Mesothelial cell of epicardium (in vitro differentiated cells): ENCODE measurements at places on chromosomes 2 and 18. TPM values are rescaled to one million over a fixed set of nuclear protein-coding genes. Genes with fewer than 3 reads are reported as not detected.

DNA sequence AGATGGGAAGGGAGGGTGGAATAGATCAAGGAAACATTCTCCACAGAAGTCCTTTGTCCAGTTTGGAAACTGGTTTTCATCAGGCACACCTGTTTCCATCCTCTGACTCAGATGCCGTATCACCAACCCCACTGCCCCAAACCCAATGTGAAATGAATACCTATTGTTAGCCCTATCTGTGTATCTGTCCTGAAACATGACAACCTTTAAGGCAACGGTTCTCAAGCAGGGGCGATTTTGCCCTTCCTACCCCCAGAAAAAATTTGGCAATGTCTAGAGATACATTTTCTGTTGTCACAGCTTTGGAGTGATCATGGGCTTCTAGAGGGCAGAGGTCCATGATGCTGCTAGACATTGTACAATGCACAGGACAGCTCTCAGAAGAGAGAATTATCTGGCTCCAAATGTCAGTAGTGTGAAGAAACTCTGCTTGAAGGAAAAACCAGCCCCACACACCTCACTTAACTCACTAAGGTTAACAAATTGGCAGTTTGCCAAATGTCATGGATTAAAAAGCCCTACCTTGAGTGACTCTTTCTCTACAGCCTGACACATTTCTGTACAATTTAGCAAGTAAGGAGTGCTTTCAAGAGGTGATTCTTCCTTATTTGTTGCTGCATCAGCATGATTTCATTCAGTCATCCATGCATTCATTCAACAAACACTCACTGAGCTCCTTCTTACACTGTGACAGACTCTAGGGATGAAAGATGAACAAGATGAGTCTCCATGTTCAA, 3.4 kb downstream of the SCTR start:
- no peak for DNase-seq

GRCh38 chr2:46493971-46494250, 14.5 kb downstream of the TMEM247 start:
- DNase-seq = no peak

DNA sequence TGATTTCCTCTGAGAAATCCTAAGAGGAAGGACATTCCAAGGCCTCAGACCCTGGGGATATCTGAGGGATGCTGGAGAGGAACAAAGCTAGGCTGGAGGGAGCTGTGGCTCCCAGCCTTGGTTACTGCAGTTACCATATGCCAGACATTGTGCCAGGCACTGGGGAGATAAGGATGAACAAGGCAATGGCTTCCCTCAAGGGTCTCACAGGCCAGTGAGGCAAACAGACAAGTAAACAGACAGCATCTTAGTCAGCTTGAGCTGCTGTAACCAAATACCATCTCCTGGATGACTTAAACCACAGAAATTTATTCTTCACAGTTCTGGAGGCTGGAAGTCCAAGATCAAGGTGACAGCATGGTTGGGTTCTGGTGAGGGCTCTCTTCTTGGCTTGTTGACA, 91.8 kb downstream of the SKA1 start:
- no peak for DNase-seq

DNA sequence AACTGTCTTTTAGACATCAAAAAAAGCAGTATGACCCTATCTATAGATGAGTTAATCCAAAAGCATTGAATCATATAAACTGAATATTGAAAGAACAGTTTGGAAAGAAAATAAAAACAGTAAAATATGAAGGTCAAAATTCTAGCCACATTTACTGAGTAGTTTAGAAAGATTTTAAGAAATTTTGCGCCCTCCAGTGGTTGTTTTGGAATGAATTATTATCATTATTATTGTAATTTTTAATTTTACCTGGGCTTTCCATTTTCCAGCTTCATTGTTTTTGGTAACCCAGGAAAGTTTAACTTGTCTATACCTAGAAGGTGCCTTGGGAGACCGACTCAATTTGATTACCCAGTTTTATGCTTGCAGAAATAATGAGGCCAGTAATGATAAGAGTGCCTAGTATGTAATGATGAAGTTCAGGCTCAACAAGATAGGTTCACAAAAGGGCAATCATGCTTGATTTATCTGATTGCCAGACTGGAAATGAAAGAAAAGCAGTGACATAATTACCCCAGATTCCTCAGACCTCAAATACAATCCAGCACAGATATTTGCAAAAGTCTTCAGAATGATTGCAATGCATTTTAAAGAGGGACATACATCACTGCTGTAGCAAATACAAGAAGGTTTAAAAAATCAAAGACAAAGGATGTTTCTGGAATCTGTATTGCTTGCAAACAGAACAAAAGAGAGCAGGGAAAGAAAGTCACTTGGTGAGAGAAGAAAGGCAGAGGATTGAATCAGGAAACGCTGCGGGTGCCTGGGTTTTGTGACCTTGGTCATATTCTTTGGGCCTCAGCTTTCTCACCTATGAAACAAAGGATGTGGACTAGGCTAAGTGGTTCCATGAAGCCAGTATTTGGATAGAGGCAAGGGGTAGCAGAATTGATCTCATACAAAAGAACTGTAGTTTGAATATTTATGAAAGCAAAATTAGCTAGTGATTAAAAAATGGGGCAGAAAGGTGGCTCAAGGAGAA, 153.8 kb downstream of the MAP2 start:
- no peak for DNase-seq

DNA sequence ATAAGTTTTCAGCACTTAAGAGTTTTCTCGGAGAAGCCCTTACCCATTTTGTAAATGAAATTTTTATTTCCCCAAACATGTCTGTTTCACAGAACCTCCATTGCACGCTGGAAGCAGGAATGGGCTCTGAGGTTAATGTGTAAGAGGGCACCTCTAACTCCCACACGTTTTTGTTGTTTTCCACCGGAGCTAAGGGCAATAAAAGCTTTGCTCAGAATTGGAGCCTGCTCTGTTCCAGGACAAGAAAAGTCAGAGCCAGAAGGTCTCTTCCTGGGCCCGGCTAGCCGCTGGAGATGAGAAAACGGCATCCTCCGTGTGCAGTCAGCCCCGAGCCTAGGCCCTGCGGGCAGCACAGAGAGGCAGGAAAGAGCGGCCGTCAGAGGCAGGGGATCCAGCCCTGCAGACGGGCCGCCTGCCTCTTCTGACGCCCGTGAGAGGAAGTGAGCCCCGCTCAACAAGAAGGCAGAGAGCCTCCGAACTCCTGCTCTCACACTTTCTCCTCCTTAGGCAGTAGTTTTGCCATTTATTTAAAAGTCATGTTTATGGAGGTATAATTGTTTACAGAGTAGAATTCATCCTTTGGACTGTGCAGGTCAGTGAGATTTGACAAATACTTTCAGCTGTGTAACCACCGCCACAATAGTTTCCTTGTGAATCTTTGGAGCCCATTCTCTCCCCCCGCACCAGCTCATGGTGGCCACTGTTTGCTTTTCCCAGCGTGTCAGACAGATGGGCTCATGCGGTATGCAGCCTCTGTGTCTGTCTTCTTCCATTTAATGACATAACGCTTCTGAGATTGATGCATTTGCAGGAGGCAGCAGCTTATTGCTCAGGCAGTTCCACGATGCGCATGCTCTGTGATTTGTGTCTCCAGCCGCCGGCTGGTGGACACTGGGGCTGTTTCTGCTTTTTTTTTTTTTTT, 117.3 kb downstream of the GALR1 start:
- no peak for DNase-seq

The GPR155 gene
- 4.4 to 7.2 TPM (median 4.6 TPM) in 3 replicates for total RNA-seq

The GALNT5 gene
- total RNA-seq = 0.89 to 1.3 TPM (median 1.1 TPM) in 3 replicates

The PHLPP1 gene
- total RNA-seq = 20.4 to 21.2 TPM (median 21.2 TPM) in 3 replicates

- no peak for DNase-seq
These were observed 47.5 kb upstream of the LYPD6B start for GRCh38 chr2:148990968-148991367.

The PTMA gene
- 1,098 to 1,149 TPM (median 1,136 TPM) in 3 replicates for total RNA-seq

- DNase-seq = no peak
These were observed 100.3 kb downstream of the DAW1 start for GRCh38 chr2:227971619-227972230.
